ENCODE measurements at places on chromosomes 12 and 14.
A peak's percentile ranks its signal among the peaks of the same experiment; 100 is the strongest.

DNA sequence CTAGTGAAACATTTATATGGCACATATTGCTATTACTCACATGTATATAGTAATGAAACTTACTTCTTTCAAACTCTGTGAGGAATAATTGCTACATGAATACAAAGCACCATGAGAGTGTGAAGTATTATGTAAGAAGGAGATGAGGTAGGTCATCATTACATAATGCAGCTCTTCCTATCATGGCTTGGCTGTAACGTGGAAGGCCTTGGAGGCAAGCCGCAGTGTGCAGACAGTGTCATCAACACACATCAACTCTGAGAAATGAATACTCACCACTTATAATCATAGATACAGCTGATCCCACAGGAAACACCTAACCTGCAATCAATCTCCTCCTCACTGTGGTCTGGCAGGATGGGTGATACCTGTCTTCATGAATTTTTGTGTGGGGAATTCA, 49.9 kb upstream of the CCDC91 start:
- DNase-seq = no peak

- DNase-seq = no peak
Measured at GRCh38 chr12:25501549-25501948, 51.5 kb downstream of the LMNTD1 start.

- DNase-seq = no peak
Measured at GRCh38 chr12:26744697-26745440, 88.1 kb downstream of the ITPR2 start.

- DNase-seq = no peak
Measured at GRCh38 chr12:106879612-106880011, 76.1 kb upstream of the TMEM263 start.

DNA sequence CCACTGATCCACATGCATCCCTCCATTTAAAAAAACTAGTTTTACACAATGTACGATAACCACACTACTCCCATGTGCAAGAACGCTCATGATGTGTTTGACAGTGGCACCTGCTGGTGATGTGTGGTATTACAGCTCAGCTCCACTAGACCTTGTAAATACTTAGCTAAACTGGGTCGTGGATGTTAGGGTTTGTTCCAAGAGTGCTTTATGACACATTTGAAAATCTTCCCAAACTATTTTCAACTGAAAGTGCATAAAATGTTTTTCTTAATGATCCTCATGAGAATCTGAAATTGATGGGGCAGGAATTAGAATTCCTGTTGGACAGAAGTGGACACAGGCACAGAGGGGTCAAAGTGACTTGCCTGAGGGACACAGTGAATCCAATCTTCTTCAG, 99.2 kb downstream of the SCARB1 start:
- DNase-seq = peak; percentile 51

GRCh38 chr12:117845271-117845904, 123.4 kb downstream of the KSR2 start:
- no peak for DNase-seq

- no peak for DNase-seq
Measured at GRCh38 chr14:23520899-23521533, 30.5 kb downstream of the ZFHX2 start.

DNA sequence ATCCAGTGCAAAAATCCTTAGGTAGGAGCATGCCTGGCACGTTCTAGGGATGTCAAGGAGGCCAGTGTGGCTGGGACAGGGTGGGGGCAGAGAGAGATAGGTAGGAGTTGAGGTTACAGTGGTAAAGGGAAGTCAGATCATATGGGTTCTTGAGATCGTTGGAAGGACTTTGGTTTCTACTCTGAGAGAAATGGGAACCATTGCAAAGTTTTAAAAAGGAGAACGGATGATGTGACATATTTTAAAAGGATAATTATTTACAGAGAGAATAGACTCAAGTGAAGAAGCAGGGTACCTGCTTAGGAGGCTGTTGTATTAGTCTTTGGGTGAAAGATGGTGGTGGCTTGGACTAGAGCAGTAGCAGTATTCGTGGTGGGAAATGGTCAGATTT, 47.6 kb upstream of the ATP2B1 start:
- no peak for DNase-seq

- DNase-seq = no peak
Measured at GRCh38 chr14:34064349-34064748, 113.5 kb upstream of the EGLN3 start.

- DNase-seq = no peak
Measured at GRCh38 chr12:8482571-8483061, 26.9 kb downstream of the CLEC6A start.

DNA sequence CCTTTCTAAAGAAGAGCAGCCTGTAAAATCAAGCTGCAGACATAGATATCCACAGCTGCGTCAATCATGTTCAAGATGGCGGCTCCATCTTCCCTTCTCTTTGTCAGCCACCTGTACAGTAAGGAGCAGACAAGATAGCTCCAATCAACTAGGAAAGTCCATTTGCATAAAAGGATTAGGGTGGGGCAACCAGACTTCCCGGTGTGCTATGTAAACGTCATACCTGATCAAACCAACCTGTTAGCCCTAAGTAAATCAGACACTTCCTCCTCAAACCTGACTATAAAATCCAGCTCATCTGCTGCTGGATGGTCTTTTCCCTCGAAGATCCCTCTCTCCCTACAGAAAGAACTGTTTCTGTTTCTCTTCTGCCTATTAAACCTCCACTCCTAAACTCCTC, 60.1 kb downstream of the BCAT1 start:
- DNase-seq = no peak

DNA sequence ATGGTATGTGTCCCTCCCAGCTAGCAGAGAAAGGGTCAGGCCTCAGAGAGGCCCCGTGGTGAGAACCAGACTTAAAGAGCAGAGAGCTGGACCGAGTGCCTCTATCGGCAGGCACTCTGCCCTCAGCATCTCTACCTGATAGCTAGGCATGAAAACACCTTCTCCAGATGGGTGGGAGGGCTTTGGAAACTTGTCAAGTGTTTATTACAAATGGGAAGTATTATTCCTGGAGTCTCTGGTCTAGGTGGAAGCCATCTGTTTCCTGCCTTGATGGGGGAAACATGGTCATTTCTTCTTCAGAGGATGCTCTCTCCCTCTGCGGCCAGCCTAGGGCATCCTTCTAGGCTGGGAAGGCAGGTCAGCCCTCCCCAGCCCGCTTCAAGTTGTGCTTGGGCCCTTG, 2.3 kb downstream of the TMEM63C start:
- no peak for DNase-seq

- DNase-seq = no peak
Measured at GRCh38 chr14:89190765-89191513, 226.1 kb downstream of the FOXN3 start.

- DNase-seq = no peak
Measured at GRCh38 chr12:27453421-27453820, 6.9 kb downstream of the SMCO2 start.

GRCh38 chr12:122100568-122100967, 22.0 kb downstream of the MLXIP start:
- DNase-seq = no peak

GRCh38 chr12:126742241-126742641, 1524.7 kb upstream of the TMEM132C start:
- DNase-seq = no peak

DNA sequence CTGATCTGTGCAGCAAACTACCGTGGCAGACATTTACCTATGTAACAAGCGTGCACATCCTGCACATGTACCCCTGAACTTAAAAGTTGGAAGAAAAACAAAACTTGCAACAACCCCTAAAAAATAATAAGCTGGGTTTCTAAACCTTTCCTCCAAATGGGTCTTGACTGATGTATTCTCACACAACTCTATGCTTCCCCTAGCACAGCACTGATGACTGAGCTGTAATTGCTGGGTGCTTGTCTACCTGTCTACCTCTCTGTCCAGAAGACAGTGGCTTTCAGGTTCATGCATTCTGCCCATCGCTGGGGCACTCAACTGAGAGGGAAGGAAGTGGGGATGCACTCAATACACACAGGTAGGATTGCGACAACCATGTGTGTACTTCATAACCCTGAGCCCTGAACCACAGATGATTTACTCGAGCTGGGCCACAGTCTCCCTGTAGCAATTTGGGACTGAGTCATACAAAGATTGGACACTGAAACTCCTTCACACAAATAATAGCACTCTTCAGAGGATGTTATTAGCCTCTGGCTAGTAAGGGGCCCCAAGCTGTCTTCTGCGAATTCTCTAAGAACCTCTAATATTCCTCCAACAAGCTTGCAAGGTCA, 44.8 kb upstream of the TMPO start:
- DNase-seq = no peak

DNA sequence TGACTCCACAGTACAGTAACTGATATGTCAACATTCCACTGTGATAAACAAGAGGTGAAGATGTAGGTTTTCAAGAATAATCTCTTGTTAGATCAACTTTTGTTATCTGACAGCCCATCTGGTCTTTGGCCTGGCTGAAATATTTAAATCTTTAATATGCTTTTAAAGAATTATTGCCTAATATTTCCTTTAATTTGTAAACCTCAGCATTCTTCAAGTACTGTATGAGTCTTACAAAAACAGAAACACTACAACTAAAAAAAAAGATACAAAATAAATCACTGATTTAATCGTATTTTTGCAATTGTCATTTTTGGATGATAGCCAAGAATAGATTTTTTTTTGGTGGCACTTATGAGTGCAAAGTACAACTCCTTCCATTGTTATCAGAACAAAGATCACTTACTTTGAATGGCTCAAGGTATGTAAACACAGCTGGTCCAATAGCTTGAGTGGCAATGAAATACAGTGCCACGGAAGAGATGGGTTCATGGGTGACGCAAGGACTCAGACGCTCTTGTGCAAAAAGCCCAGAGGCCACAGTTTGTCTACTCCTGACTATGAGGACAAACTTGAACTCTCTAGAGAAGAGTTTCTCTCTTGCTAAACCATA, 109.5 kb downstream of the PAX9 start:
- no peak for DNase-seq

DNA sequence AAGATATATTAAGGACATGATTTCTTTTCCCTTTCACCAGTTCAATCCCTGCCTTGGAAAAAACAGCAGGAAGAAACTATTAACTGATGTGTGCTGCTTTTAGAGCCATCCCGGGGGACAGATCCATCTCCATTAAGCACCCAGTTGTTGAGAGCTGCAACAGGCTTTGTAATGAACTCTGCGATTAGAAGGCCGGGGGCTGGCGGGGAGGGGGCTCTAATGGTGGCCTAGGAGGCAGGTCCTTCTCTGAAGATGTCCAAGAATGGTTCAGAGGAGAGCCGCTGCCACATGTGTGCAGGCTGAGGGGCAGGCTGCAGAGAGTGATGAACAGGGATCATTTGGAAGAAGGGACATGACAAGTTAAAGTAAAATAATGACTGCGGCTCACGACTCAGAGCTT, 67.8 kb downstream of the GALNT8 start:
- DNase-seq = no peak

GRCh38 chr14:23359167-23359626, 5.8 kb downstream of the EFS start:
- DNase-seq = no peak

DNA sequence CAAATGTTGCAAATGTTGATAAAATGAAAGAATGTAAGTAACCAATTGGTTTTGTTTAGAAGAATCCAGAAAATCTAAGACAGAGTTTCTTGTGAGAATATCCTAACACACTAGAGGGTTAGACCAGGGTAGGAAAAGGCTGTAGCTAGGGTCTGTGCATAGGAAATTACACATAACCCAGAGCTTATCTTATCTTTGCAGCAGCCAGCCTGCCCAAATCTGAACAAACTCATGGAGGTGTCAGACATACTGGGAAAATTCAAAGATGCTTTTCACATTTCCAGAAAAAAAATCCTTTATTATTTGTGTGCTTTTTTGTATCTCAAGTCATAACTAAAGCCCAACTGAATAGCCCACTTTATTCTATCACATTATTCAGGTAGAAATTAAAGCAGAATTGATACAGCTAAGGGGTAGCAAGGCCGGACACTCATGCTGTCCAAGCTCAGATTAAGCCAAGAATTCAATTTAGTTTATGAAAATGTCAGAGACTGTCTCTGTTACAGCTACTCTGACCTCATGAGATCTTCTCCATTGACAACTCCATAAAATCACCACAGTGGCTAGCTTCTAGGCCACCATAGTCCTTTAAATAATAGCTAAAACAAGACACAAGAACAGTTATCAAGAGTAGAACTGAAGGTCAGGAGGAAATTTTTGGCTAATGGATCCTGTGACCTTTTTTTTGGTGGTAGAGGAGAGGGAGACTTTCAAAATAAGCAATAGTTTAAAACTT, 169.6 kb upstream of the RASSF8 start:
- no peak for DNase-seq

DNA sequence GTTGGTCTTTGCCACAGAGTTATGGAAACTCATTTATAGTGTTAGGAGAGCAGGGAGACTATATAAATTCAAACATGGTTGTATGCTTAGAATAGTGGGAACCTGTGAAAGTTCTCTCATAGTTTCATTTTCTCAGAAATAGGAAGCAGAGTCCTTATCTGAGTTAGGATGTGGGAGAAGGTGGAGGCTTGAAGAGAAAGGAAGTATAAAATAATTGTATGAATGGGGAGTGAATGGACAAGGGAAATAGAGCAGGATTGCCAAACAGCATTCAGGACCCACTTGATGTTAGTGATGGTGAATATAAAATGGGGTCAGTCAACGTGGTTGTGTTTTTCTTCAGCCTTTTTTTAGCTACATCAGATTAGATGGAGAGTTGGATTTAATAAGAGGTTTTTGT, 34.0 kb upstream of the TPH2 start:
- no peak for DNase-seq

GRCh38 chr14:90645842-90646443, 170.3 kb downstream of the TTC7B start:
- DNase-seq = no peak

GRCh38 chr14:68535404-68536017, 257.4 kb downstream of the ZFP36L1 start:
- no peak for DNase-seq

GRCh38 chr14:28348797-28349196, 417.8 kb upstream of the FOXG1 start:
- DNase-seq = no peak

- DNase-seq = no peak
Measured at GRCh38 chr12:125395583-125396215, 330.5 kb downstream of the AACS start.

- DNase-seq = no peak
Measured at GRCh38 chr14:73492670-73493069, 1.9 kb downstream of the RIOX1 start.

DNA sequence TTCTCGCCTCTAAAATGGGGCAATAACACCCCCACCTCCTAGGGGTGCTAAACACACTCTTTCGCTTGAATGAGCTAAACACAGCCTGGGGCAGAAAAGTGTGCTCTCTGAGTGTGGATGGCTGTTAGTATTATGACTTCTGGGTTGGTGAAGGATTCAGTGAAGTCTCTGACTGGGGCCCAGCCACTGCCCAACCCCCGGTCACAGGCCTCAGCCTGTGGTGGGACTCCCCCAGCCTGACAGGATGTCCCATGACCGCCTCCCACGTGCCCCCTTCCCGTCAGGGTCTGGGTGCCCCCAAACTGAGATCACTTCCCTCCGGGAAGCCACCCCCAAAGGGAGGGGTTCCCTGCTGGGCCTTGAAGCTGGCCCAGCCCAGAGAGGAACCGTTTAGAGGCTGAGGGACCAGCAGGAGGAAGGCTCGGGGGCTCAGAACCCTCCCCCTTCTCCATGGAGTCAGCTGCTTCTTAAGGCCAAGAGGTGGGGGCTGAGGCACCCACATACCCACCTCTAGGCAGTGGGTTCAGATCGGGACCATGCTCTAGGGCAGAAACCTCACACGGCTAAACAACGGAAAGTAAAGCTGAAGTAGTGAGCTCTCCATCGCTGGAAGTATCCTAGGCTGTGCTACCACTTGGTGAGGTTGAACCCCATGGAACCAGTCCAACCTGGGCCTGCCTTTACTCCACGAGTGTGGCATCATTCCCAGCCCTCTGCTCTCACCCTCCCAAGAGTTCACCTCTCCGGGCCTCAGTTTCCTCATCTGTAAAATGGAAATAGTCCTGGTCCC, 13.8 kb downstream of the DTX1 start:
- peak; percentile 78 for DNase-seq

Data from activated naive CD8-positive, alpha-beta T cell treated with anti-CD3 and anti-CD28 coated beads, Interleukin-2, amount 50 U/mL, for 24 hours (primary cell).